NCI-H1436 (cell line): ENCODE measurements at places on chromosomes 3 and 15.
A peak's percentile ranks its signal among the peaks of the same experiment; 100 is the strongest.

- no peak for DNase-seq
These were observed 77.6 kb upstream of the CHD2 start for GRCh38 chr15:92822216-92823144.

DNA sequence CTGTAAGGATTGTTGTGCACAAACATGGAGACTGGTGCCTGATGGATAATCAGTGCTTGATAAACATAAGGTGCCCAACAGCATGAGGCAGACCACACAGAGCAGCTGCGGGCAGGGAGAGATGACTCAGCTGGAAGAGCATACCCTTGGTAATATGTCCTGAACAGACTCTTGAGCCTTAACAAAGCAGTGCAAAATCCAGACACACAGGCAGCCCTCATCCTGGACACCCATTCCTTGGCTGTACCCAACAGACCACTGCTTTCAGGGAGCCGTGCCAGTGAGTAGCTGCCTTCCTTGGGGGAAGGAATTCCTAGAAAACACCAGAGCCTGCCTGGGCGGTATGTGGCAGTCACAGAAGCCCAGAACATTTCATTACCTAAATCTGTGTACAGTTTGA is 156.2 kb downstream of the CLSTN2 start:
- no peak for DNase-seq

- no peak for DNase-seq
These were observed 310.6 kb downstream of the PDCD6IP start for GRCh38 chr3:34109021-34109420.

DNA sequence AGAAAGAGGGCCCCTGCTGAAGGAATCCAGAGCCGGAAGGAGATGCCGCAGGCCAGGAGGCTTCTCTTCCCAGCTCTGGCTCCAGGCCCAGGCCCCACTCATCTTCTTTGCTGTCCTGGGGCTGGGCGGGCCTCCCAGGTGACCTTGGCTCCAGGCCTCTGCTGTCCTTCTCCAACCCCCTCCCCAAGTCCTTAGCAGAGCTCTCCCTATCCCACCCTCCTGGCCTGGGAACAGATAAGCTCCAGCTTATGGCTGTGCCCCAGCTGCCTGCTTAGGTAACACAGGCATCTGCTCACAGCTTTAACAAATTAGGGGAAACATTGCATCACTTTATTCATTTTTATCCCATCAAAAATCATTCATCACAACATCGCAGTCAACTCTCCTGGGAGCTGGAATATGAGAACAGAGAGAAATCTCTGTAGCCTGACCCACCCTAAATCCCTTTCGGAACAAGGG is 86.9 kb downstream of the SEMA5B start:
- no peak for DNase-seq

- DNase-seq, result no peak
These were observed 202.2 kb downstream of the TIGIT start for GRCh38 chr3:114496021-114496434.

DNA sequence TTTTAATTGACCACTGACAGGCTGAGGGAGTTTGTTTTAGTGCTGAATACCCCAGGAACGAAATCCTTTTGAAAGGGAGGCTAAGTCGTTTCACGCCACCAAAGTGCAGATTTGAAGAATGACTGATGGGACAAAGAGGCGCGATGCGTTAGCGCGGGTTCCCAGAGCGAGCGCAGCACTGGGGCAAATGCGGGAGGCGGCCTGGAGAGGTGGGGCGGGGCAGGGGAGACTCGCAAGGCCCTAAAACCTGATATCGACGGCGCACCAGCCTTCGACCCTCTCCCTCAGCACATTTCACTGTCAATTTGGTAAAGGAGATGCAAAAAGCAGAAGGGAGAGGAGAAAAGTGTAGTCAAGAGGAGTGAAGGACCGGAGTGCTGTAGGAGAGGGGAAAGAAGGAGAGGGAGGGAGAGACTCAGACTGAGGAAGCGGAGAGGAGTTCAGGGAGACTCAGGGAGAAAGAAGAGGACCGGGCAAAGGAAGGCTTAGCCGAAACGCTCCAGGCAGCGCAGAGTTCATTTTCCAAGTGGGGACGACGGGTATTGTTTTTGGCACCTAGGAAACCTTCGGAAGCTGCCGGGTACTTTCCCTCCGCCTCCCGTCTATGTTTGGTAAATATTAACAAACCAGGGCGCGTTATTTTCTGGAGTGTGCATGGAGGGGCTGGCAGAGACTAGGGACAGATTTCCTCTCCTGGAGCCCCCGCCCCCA is 3.8 kb upstream of the FOXB1 start:
- no peak for DNase-seq

GRCh38 chr3:85567071-85567676 is 608.4 kb downstream of the CADM2 start:
- DNase-seq, result peak; percentile 3

DNA sequence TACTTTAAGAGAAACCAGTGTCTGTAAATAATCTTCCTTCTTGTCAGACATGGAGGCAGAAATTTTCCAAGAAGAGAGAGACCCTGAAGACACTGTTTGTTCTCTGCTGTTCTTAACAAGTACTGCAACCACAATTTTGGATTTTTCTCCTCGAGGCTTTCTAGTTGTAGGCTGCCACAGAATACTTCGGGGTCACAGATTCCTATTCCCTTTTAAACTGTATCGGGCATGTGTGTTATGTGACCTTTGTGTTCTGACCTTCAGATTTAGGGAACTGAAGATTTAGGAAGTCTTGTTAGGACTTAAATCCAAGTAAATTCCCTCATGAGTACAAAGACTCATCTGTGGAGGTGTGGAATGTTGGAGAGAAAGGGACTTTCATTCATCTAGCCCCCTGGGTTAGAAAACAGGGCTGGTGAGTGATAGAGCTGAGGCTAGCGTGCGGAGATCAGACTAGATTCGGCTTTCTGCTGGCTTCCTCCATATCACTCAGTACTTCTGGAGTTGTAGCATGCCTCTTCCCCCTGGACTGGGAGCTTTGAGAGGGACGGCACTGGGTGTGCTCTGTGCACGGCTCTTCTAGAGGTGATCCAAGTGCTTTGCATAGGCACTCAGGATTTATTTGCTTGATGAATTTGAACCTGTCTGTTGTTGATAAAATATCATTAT is 237.0 kb downstream of the LPP start:
- DNase-seq, result no peak

GRCh38 chr3:71509066-71509465 is 74.5 kb downstream of the FOXP1 start:
- DNase-seq, result no peak

DNA sequence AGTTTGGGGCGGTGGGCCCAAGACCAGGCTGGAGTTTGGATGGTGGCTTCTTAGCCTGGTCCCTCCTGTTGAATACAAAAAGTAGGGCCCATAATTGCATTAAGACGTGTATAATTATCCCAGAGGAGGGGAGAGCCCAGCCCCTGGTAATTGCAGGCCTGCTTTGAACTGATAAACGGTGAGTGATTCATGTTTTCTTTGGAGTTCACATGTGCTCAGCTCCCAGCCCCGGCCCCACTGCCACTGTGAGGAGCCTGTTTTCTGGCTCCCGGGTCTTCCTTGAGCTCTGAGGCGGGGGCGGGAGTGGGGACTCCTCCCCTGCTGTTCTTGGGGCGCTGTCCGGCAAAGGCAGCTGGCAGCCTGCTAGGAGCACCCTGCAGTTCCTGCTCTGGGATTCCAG is 3.1 kb downstream of the PLXNA1 start:
- DNase-seq, result peak; percentile 33

- peak; percentile 38 for DNase-seq
These were observed 35.6 kb upstream of the GYG1 start for GRCh38 chr3:148955544-148956346.

DNA sequence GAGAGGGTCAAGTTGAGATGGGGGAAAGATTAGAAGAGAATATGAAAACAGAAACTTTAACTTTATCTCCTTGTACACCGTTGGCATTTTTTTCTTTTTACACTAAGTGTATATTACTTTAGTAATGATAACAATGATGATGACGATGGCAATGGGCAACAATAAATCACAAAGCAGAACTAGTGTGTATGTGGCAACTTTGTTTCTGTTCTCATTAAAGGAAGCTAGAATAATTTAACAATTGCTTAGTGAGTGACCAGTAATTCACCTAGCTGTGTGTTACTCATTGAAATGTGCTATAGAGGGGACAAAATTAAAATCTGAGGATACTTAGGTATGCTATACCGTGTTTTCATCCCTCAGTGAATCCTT is 318.5 kb upstream of the TBL1XR1 start:
- DNase-seq, result no peak

DNA sequence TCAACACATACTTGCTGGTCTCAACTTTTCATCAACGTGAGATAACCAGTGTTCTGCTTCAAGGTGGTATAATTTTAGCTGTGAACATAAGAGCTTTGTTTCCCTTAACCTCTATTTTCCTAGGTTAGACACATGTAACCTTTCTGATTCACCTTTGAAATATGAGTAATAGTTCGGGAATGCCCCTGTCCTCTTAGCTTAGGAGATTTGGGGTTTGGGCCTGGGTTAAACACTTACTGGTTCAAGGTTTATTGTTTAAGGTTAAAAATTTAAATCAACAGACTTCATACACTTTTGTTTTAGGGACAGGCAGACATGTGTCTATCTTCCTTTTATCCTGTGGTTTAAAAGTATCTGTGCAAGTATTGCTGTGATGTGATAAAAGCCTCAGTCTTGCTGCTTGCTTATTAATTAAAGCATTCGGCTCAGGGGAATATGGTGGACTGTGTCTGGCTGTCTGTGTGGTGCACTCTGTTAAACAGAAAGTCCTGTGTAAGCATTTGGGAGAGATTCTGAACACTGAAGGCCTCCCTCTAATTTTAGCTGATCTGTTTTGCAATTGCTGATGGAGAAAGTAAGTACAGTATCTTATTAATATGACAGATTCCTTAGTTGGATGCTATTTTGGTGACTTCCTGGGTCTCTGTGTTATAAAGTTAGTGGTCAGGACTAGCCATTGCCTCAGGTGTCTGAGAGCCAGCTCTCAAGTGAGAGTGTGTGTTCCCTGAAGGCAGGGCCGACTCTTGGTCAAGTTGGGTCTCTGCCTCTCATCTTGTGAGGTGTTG is 81.8 kb downstream of the USP13 start:
- no peak for DNase-seq

- DNase-seq, result no peak
These were observed 5.6 kb downstream of the CEP70 start for GRCh38 chr3:138588445-138588844.

DNA sequence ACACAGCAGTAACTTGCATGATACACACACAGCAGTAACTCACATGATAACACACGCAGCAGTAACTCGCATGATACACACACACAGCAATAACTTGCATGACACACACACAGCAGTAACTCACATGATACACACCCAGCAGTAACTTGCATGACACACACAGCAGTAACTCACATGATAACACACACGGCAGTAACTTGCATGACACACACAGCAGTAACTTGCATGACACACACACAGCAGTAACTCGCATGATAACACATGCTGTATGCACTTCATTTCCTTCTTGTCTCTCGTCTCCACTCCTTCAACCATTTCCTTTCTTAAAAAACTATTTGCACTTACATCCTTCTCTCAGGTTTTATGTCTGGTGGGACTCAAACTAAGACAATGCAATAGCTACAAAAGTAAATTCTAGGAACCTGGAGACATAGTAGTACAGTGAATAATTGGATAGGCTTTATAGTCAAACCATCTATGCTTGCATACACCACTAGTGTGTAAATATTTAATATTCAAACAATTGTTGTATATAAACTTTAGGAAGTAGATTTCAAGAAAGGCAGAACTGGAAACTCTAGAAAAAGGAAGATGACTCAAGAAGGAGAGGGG is 130.8 kb downstream of the UACA start:
- no peak for DNase-seq

DNA sequence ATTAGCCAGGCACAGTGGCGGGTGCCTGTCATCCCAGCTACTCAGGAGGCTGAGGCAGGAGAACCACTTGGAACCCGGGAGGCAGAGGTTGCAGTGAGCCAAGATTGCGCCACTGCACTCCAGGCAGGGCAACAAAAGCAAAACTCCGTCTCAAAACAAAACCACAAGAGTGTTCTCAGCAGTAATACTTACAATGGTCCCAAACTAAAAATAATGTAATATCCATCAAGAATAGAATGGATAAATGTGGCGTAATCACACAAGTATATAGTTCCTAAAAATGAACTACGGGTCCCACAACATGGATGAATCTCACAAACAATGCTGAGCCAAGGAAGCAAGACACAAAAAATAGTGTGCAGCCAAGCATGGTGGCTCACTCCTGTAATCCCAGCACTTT is 39.2 kb downstream of the STAG1 start:
- no peak for DNase-seq

DNA sequence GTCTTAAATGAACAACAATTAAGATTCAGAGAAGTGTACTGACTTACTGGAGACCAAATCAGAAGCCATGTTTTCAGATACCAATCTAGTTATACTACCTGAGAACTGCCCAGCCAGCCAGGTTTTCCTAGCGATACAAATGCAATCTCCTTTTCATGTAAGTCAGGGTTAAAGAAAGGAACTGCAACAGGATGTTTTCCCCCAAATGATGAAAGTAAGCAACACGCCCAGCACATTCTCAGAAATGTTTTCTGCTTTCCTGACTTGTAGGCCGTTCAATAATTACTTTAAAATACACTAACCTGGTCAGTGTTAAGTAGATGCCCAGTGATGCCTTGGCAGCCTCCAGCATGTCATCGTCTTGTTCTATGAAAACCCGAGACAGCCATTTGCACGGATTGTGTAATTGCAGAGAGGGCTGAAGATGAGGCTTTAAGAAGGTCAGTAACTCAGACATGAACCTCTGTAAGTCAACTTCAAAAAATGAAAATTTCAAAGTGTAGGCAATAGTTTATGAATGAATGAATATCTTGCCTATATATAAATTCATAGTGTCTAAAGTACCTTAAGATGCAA is 30.3 kb downstream of the LINS1 start:
- DNase-seq, result no peak
